ENCODE measurements at places on chromosomes 7 and 10.
A peak's percentile ranks its signal among the peaks of the same experiment; 100 is the strongest.

- DNase-seq = peak; percentile 10
Observed at GRCh38 chr10:21169271-21169670, 272.2 kb upstream of the NEBL start.

- peak; percentile 12 for DNase-seq
Observed at GRCh38 chr10:5814110-5815107, 1.2 kb upstream of the GDI2 start.

DNA sequence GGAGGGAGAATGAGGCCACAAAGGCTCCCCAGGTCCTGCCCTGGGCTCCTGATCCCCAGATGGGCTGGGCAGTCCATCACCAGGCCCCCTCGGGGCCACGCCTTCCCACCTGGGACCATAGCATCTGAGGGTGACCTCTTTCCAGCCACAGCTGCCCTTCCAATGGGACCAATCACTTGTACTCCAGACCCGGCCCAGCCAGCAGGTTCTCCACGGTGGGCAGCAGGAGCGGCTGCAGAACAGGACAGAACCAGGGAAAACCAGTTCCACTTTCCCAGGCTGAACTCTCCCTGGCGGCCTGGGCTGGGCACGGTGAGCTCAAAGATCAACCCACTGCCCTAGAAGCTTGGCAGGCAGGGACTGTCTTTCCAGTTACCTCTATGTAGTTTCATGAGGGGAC is 257.6 kb downstream of the MAD1L1 start:
- DNase-seq = no peak

GRCh38 chr10:36094096-36094495 is 452.0 kb upstream of the FZD8 start:
- peak; percentile 54 for DNase-seq

- no peak for DNase-seq
Observed at GRCh38 chr7:102888561-102889233, 24.1 kb upstream of the LRRC17 start.

GRCh38 chr10:78290131-78290750 is 256.6 kb downstream of the RPS24 start:
- DNase-seq = no peak

DNA sequence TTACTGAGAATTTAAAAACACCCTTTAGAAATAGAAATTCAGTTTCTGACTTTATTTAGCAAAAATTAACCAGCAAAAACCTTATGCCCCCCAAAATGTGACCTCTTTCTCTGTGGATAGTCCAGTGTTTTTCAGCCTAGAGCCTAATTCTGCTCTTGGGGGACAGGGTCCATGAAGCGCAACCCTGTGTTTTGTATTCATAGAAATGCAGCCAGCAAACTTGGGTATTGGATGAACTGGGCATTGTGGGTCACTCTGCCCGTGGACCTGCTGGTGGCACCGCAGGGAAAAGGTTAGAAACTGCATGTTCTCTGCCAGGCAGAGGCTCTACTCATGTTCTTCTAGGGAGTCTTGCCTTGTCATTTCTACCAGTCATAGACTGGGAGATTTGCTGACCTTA is 787.4 kb upstream of the C7orf33 start:
- no peak for DNase-seq

DNA sequence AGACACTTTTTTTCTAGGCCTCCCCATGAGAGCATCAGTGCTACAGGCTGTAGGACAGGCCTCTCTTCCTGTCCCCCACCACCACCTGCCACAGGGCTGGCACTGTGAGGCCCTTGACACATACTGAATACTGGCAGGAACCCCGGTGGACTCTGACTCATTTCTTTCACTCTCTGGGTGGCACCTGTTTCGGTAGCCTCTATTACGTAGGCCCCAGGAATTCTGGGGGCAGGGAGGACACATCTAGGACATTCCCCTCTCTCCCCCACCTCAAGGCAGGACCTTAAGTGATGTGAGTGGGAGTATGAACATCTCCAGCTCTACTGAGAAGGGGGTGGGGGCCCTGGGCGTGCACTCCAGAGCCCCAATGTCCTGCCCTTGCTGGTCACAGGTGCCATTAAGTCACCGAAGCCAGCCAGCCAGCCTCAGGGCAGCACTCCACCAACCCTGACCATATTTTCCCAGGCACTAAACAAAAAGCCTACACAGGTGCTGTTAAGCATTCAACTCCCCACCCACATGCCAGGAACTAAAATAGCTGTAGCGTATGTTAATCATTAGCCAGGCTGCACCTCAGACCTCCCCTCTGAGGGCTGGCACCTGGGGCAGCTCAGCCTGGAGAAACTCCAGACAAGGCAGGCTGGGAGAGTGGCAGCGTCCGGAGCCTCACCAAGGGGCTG is 8.9 kb downstream of the ANXA11 start:
- peak; percentile 72 for DNase-seq

- DNase-seq = no peak
Observed at GRCh38 chr7:99211241-99211602, 3.3 kb upstream of the KPNA7 start.

- no peak for DNase-seq
Observed at GRCh38 chr10:22137542-22137941, 80.3 kb downstream of the EBLN1 start.

- no peak for DNase-seq
Observed at GRCh38 chr7:50431316-50431715, 18.8 kb downstream of the FIGNL1 start.

DNA sequence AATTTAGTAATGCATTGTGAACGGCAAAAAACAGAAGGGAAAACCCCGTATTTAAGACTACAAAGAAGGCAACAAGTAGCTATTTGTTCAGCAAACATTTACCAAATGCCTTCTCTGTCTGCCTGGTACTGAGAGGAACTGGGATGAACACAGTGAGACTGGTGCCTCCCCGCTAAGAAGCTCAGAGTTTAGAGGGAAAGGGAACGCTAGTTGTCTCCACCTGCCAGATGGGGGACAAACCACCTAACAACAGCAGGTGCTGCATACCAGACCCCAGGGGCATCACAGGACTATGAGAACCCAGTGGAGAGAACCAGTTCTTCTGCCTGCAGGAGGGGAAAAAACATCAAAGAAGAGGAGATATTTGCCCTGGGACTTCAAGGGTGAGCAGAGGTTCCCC is 147.1 kb downstream of the SLC25A13 start:
- no peak for DNase-seq

DNA sequence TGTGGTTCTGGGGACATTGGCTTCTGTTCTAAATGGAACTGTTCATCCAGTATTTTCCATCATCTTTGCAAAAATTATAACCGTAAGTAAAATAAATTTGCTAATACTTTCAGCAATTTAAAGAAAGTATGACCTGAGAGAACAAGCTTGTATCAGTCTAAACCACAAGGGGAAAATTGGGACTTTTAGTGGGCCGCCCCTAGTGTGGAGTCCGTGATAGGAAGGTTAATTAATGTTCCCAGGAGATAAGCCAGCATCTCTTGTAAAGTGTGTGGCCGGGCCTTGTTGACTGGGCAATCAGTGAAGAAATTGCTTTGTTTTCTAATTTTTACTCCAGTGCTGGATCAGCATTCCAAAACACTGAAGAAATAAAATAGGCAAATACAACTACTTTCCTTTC is 83.0 kb downstream of the ABCB5 start:
- DNase-seq = no peak

DNA sequence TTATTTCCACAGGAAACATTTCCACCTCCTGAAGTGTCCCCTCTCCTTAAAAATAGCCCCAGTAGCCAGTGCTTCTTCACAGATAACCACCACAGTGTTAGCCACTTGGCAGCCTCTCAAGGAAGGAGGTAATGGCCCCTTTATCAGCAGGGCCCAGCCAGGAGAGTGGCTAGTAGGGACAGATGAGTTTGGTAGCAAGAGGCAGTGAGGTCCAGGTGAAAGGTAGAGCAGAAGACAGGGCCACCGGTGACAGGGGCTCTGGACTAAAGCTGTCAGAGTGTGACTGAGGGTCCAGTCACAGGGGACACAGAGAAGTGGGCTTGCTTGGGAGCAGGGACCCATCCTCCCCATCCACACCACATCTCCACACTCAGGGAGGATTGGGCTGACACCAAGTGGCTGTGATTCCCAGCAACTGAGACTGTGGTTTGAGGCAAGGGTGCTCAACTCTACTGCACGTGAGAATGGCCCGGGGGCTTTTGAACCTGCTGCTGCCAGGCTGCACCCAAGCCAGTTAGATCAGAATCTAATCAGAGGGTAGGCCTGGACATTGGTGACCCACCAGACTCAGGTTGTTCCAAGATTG is 52.2 kb downstream of the C10orf120 start:
- DNase-seq = no peak

- DNase-seq = peak; percentile 70
Observed at GRCh38 chr7:151063212-151063561, 3.8 kb downstream of the SLC4A2 start.

DNA sequence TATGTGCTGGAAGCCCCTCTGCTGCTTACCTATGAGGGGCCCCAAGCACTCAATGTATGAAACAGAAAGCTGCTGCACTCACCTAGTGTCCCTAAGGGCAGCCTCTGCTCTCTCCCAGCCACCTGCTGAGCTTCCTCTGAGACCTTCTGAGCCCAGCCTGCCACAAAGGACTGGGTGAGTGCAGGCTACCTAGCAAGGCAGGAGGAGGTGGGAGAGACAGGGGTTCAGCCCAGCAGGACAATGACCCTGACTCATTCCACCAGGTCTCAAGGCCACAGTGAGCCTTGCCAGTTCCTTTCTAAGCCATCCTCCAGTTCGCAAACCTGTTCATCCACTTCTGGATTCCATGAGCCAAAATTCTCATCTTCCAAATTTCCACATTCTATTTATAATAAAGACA is 16.3 kb downstream of the VOPP1 start:
- DNase-seq = no peak

DNA sequence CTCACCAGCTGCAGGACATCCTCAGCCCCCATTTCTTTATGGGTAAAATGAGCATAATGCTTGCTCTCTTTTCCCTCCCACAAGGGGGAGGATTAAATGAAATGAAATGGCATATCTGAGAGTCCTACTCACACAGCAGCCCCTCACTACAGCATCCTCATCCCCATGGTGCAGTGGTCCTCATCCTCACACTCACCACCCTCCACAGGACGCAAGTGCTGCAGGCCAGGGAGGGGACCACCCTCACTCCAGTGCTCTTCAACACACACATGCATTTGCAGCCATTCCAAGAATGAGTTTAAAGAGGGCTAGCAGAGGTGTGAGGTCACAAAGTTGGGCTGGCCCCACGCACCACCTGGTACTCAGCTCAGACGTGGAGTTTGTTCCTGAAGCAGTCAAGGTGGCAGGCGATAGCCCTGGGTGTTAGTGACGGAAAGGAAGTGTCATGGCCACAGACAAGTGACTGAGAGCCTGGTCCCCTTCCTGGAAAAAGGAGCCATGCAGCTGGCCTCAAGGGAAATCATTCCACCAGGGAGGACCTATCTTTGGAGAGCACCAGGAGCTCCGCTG is 234.0 kb downstream of the TNS3 start:
- DNase-seq = no peak

GRCh38 chr10:84360637-84361365 is 32.4 kb downstream of the CCSER2 start:
- peak; percentile 38 for DNase-seq

DNA sequence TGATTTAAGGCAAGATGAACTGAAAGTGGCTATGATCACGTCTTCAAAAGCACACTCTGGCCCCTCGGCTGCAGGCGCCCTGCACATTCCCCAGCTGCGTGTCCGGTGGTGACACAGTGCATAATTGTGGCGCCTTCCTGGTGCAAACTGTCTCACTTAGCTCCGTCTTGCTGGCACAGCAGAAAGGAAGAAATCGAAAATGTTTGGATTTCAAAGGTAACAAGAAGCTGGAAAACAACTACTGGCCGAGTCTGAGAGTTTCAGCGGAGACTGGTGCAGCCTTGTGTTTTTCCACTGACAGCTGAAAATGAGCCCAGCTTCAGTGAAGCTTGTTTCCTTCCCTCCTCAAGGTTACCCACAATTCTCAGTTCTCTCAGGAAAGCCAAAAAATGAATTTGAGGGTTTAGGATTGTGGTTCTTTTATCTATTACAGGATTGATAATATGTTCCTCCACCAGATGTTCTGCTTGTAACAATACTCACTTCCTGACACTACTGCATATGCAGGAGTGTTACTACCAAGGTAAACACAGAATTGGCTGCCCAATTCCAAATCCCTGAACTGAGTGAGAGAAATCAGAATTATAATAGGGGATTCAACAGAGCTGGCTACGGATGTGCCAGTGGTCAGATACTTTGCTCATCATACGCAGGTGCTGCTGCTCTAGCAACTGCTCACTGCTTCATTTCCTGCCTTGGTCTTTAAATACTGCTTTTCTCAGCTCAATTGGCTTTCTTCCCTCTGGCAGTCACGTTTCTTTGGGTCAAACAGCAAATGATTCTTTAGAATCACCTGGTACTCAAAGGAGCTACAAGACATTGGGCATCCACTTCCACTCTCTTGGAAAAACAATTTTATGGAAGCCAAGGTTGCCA is 63.7 kb downstream of the TRUB1 start:
- peak; percentile 21 for DNase-seq

DNA sequence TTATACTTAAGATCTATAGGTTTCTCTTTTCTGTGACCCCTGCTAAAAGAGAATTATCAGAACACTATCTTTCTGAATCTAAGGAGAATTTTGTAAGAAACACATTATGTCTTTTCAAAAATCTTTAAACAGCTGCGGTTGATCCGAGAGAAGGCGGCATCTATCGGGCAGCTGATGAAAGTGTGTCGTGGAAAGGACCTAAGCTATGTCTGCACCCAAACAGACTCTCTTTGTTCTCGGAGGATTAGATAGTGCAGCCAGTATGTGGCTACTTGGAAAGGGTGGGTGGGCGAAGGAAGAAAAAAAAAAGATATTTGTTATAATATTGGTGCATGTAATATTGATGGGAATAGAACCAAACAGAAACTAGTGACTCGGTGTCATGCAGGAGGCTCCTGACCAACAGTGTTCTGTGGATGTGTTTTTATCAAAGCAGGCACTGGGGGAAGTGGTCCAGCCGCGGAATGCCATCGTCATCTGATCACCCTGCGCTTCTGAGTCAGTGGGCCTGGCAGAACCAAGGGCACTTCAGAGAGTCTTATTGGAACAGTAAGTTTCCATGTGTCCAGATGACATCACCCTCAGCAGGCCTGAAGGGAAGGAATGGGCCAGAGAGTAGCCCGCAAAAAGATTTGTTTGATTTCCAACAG is 509.7 kb upstream of the AKR1E2 start:
- peak; percentile 84 for DNase-seq

- DNase-seq = no peak
Observed at GRCh38 chr7:149825567-149826343, 12.4 kb upstream of the ZNF862 start.
